NCI-H1436 (cell line): ENCODE measurements at places on chromosomes 12 and 14.
A peak's percentile ranks its signal among the peaks of the same experiment; 100 is the strongest.

DNA sequence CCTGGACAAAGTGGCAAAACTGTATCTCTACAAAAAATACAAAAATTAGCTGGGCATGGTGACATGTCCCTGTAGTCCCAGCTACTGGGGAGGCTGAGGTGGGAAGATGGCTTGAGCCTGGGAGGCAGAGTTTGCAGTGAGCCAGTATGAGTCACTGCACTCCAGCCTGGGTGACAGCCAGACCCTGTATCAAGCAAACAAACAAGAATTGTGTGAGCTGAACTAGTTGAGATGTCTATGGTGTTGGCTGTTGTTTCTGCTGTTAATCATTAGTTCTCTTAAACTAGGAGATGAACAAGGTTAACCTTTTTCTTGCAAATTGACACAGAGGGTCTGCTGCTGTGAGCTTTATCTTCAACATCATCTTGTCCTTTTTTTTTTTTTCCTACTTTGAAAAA lies 23.6 kb downstream of the RASSF3 start:
- no peak for DNase-seq

- DNase-seq, result no peak
Observed at GRCh38 chr12:6201213-6201608, 1.0 kb downstream of the CD9 start.

GRCh38 chr12:34301251-34302130 lies 279.2 kb downstream of the ALG10 start:
- no peak for DNase-seq

DNA sequence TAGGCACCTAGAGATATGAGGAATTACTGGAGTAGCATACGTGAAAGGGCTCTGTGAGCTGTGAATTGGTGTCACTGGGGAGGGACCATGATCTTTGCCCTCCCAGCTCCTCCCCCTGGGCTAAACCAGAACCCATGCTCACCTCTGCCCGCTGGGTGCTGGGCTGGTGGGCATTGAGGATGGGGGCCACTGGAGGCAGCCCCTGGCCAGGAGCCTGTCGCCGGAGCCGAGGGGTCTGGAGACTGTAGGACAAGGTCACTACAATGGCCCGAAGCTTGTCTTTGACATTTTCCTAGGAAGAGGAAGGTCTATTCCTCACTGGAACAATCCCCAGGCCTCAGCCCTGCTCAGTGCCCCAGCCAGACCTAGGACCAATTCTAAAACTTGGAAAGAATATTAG lies 11.6 kb downstream of the ITGA7 start:
- no peak for DNase-seq

DNA sequence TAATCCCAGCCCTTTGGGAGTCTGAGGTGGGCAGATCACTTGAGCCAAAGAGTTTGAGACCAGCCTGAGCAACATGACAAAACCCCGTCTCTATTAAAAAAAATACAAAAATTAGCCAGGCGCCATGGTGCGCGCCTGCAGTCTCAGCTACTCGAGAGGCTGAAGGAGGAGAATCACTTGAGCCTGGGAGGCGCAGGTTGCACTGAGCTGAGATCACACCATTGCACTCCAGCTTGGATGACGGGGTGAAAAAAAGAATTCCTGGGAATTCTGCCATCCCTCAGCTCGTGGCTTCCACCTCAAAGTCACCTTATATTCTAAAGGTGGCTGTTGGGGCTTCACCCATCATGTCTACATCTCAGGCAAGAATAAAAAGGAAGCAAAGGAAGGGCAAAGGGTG lies 12.9 kb downstream of the BCL2L14 start:
- no peak for DNase-seq

- no peak for DNase-seq
Observed at GRCh38 chr14:72573725-72574417, 320.0 kb downstream of the DPF3 start.

DNA sequence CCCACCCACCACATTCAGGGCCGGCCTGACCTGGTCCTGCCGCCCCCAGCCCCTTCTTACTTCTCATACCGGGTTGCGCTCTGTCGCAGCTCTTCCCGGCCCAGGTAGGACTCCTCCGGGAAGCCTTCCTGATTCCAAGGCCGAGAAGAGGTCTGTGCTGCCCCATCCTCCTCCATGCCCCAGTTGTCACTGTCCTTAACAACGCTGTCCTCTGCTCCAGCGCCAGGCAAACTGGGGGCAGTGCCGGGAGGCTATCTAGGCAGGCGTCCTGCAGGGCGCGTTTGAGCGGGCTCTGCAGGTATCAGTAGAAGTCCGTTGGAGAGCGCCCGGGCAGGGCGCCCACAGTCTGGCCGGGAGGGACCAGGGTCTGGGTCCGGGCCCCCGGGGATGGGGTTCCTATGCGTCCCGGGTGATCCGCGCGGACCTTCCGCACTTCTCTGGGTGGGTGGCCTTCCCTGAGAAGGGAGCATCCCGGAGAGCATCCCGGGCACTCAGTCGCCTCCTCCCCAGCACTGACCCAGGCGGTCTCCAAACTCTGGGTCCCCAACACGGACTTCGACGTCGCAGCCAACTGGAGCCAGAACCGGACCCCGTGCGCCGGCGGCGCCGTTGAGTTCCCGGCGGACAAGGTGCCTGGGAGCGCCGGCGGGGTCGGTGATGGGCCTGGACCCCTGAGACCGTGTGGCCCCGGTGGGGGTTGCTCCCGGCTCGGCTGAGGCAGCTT lies 900 bp downstream of the AMN start:
- DNase-seq, result no peak

GRCh38 chr12:106722837-106723236 lies 51.6 kb upstream of the RIC8B start:
- DNase-seq, result no peak

DNA sequence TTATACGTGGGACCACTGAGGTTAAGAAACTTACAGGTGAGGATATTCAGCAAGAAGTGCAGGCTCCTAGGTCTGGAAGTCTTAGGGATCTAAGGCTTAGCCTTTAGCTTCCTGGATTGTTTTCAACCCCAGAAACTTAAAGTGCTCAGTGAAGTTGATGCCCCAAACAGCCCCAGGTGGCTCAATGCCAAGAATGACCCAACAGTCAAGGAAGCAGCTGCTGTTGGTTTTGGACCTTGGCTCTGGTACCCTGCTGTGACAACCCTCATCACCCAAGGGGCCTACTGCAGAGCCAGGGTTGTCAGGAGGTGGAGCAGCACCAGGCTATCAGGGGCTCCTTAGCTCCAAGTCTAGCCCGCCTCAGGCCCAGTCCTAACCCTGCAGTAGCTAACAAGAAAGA lies 36.8 kb downstream of the VDR start:
- DNase-seq, result no peak

- DNase-seq, result no peak
Observed at GRCh38 chr14:74407801-74408154, 18.2 kb downstream of the SYNDIG1L start.

GRCh38 chr12:100229876-100230275 lies 29.3 kb downstream of the ACTR6 start:
- no peak for DNase-seq

DNA sequence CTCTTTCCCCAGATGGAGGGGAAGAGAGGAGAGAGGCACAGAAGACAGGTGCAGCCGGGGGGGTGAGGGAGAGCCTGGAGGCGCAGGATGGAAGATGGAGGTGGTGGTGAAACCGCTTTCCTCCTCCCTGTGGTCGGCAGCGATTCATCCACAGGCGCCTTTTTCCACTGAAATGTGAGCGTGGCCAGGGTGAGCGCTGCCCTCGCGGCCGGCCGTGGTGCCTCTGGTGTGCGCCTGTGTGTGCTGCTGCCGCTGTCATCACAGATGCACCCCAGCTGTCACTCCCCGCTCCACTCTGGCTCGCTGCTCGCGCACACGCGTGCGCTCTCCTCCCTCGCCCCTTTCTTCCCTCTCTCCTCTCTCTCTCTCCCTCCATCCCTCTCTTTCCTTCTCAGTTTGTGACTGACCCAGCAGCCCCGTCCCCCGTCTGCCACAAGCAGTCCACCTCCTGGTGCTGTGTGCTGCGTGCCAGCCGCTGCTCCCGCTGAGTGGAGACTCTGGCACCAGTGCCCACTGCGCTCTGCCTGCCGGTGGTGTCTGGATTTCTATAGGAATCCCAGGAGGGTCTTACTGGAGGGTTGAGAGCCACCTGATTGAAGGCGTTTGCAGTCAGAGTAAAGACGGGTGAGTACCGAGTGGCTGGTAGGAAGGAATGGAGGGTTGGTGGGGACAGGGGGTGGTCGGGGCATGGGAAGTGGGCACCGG lies at the start of gene LRTM2:
Gene LRTM2 (plus strand): TSS at position 375 of the 705 bp plus-strand sequence. CDS start 7,584 bp downstream, outside the sequence.
- no peak for DNase-seq

GRCh38 chr14:93994919-93995682 lies 2.0 kb upstream of the CCDC197 start:
- no peak for DNase-seq

GRCh38 chr14:90276646-90277367 lies 20.5 kb downstream of the PSMC1 start:
- no peak for DNase-seq

DNA sequence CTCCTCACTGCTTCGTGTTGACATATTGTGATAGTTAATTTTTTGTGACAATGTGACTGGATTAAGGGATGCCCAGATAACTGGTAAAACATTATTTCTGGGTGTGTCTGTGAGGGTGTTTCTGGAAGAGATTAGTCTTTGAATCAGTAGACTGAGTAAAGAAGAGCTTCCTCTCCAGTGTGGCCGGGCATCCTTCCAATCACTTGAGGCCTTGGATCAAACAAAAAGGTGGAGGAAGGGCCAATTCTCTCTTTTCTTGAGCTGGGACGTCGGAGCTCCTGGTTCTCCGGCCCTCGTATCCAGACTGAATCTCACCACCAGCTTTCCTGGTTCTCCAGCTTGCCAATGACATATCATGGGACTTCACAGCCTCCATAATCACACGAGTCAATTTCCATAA lies 240.4 kb downstream of the CHST11 start:
- no peak for DNase-seq

GRCh38 chr14:104445086-104445485 lies 134.5 kb upstream of the C14orf180 start:
- DNase-seq, result no peak

DNA sequence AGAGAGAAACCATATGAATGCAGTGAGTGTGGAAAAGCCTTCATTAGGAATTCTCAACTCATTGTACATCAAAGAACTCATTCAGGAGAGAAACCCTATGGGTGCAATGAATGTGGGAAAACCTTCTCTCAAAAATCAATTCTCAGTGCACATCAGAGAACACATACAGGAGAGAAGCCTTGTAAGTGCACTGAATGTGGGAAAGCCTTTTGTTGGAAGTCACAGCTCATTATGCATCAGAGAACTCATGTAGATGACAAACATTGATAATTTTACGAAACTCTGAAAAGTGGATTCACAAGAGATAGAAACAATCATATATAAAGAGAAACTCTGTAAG lies 22.9 kb downstream of the ZNF268 start:
- no peak for DNase-seq

GRCh38 chr12:67220065-67220464 lies 49.1 kb upstream of the CAND1 start:
- DNase-seq, result peak; percentile 23
